Stimulated activated CD4-positive, alpha-beta T cell treated with anti-CD3 and anti-CD28 coated beads, Interleukin-4, amount 100 ng/mL, for 48 hours (primary cell): ENCODE measurements at places on chromosomes 6 and 20.

DNA sequence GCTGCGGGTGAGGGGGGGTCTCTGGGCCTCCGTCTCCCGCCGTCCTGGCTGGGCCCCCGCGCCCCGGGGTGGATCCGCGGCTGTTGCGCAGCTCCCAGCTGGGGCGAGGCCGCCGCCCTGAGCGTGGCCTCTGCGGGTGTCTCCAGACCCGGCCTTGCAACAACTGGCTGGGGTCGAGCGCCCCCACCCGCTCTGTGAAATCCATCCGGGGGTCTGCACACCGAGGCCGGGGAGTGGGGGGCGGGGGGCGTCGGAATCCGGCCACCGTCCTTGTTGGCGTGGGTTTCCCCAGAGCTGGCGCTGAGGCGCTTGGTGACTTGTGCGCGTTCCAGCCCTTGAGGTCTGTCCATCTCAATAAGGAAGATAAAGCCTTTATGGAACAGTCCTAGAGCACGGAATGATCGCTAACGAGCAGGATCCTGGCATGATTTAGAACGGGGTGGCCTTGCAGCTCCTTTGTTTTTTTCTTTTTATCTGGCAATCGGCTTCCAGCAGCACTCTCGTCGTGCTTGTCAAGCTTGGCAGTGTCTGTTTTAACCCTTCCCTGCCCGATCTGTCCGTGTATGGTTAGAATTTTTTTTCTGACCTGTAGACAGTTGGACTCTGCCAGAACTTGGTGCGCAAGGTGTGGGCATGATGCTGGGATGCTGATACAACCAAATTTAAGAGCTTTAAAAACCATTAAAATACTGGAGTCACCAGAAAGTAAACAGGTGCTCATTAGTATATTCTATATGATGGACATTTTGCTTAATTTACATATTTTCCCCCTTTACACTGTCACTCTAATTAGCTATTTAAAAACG lies 675 bp downstream of the DSTN start:
- no peak for DNase-seq

GRCh38 chr20:43243672-43244269 lies 54.1 kb upstream of the PTPRT start:
- DNase-seq, result no peak

- no peak for DNase-seq
Measured at GRCh38 chr6:43768983-43769525, 957 bp upstream of the VEGFA start.

- DNase-seq, result no peak
Measured at GRCh38 chr6:31587791-31588777, 2.0 kb downstream of the LST1 start.

GRCh38 chr20:61777773-61778494 lies 287.7 kb downstream of the TAF4 start:
- no peak for DNase-seq

DNA sequence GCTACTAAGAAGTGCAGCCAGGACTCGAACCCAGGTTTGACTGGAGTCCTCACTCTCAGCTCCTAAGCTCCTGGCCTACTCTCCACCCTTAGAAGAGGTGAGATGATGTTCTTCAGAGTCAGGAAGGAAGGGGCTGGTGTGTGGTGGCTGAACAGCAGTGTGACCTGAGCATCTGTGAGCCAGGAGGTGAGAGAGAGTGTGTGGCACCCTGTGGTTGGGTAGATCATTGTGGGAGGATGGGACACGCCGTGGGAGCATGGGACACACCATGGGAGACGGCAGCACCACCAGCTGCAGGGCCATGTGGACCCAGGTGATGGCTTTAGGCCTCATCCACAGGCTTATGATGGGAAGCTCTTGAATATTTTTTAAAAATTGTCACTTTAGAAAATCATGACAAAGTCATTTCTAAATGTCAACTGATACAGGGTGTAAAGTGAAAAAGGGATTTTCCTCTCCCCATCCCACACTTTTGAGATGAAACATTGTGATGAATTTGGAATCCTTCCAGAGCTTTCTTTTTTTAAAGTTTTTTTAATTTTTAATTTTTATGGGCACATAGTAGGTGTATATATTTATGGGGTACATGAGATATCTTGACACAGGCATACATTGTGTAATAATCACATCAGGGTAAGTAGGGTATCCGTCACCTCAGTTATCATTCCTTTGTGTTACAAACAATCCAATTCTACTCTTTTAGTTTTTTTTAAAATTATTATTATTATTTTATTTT lies 31.6 kb downstream of the SRC start:
- no peak for DNase-seq

- DNase-seq, result no peak
Measured at GRCh38 chr20:60283281-60283680, 325.1 kb downstream of the CDH26 start.

GRCh38 chr6:87110636-87111035 lies 15.7 kb upstream of the CGA start:
- DNase-seq, result no peak

- no peak for DNase-seq
Measured at GRCh38 chr20:34023937-34024722, 30.4 kb downstream of the RALY start.

DNA sequence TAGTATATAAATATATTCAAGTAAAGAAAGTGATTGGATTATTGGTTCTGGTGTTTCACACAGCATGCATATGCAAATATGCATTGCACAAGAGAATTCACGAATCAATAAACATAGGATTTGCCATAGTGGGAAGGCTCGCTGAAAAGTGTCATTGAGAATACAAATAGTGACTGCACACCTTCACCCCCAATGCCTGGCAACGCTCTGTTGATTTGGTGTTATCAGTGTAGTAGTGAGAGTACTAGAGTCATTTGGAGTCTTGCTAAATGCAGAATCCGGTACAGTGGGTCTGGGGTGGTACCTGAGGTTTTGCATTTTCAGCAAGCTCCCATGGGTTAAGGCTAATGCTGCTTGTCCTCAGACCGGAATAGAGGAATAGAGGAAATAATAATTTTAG lies 49.7 kb upstream of the NAA20 start:
- no peak for DNase-seq

DNA sequence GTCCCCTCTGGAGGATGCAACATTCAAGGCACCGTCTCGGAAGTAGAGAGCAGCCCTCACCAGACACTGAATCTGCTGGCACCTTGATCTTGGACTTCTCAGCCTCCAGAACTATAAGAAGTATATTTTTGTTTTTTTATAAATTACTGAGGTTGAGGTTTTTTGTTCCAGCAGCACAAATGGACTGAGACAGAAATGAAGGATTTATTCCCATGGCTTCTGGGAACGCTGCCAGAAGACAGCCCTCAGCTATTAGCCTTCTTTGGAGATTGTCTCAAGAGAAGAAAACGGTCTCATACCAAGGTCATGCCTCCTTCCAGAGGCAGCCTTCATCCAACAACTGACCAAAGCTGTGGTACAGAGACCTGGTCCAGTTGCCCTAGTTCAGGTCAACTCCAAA lies 85.4 kb downstream of the CHMP4B start:
- DNase-seq, result no peak

DNA sequence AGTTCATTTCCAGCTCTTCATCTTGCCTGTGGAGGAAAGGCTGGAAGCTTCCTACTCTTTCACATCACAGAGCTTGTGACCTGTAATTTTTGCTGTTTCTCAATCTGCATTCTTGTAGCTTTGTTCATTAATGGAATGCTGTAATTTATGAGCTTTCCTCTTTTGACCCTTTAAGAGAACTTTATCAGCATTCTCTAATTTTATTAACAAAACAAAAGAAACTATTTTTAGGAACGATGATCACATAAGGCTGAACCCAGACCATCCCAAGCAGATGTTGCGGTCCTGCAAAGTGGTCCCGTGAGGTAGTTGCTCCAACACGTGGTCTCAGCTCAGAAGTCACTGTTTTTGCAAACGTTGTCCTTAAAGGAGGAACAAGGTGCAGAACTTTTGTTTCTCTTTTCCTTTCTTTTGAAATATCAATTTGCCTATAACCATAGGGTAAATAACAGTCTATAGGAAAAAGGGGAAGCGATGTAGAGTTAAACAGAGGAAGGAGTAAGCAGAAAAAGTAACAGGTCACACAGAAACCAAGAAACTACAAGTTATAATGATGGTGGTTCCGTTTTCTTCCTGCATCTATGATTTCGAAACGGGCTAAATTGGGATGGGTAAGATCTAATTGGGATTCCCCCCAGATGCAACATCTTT lies 121.3 kb upstream of the PHACTR1 start:
- DNase-seq, result no peak

- no peak for DNase-seq
Measured at GRCh38 chr6:121733234-121733633, 297.8 kb downstream of the GJA1 start.

GRCh38 chr6:34865107-34865506 lies 22.7 kb downstream of the TAF11 start:
- DNase-seq, result no peak

- no peak for DNase-seq
Measured at GRCh38 chr6:127641905-127642304, 64.9 kb downstream of the C6orf58 start.

DNA sequence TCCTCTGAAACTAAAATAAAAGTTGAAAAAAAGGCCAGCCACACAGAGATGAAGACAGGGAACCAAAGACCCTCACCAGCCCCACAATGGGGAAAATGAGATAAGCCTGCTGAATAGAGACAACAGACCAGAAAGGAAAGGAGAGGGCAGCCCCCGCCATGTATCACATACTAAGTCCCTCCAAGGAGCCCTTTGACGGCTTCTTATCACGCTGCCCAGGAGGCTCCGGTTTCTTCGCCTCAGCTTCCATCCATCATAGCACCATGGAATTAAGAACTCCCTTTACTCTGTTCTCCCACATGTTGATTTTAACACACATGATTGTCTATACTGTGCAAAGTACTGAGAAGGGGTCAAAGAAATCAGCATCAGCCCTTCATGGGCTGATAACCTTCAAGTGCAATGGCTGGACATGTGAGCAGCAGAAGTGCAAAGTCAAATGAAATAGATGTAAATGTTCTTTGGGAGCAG lies 54.9 kb downstream of the MAP3K5 start:
- DNase-seq, result no peak

- DNase-seq, result no peak
Measured at GRCh38 chr20:44541992-44542391, 20.1 kb upstream of the SERINC3 start.

DNA sequence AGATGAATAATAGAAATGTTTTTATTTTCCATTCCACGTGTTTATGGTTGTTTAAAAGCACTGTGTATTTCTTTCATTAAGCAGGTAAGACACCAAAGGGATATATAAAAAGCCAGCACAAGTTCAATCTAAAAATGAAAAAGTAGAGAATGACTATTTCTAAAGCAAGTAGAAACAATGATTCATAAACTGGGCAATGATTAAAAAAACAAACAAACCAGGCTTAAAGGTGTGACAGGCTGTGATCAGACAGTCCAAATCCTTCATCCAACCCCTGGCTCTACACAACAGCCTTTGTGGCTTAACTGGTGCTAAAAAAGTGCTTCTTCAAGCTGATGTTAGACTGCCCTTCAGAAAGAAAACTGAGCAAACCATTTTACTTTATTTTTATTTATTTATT lies 45.7 kb upstream of the TSHZ2 start:
- DNase-seq, result no peak

DNA sequence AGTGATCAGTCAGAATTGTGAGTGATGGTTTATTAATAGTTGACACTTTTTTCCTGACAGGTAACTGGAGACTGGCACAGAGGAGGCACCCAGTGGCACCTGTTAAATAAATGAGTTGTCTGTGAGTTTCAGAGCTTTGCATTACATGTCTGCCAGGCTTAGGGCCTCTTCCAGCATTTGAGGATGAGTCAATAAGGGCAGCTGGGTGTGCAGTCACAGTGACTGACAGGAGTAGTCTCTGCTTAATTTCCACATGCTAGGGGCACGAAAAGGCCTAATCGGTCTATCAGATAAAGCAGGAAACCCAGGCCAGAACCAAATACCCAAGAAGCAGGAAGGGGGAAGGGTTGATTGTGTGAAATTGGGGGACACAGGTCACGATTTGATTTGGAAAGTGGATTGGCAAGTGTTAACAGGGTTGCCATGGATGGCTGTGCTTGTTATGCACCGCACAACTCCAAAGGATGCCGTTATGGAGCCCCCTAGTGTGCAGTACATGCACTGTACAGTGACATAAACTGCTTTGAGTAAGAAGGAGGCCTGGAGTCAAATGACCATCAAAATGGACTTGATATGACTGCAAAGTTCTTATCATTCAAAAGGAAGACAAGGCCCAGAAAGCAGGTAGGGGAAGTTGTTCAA lies 111.9 kb upstream of the GGTLC1 start:
- DNase-seq, result peak; percentile 28

GRCh38 chr6:139325125-139325524 lies 33.3 kb upstream of the TXLNB start:
- DNase-seq, result no peak

DNA sequence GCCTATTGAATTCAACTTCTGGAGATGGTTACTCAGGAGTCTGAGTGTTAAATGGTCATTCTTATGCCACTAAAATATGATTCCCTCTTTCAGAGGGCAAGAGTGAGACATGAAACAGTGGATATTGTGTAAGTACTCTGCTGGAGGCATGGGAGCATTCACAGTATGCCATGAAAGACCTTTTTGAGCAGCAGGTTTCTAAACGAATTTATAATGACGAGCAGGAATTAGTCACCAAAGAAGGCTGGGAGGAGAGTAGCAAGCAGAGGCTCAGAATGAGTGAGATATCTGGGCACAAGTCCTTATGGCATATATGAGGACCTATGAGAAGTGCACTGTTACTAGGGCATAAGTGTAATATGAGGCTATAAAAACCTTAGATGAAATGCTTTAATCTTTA lies 10.9 kb upstream of the MYB start:
- DNase-seq, result no peak
